ENCODE measurements at places on chromosomes 4 and X. TPM values are rescaled to one million over a fixed set of nuclear protein-coding genes. Genes with fewer than 3 reads are reported as not detected.
A peak's percentile ranks its signal among the peaks of the same experiment; 100 is the strongest.

DNA sequence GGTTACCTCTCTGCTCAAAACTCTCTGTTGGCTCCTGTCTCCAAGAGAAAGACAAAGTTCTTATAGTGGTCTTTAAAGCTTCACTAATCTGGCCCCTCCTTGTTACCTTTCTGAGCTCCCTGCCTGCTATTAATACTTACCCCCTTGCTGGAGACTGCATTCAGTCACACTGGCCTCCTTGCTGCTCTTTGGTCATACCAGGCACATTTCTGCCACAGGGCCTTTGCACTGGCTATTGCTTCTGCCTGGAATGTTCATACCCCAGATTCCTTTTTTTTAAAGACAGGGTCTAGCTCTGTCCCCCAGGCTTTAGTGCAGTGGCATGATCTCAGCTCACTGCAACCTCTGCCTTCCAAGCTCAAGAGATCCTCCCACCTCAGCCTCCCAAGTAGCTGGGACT is 15.9 kb upstream of the RAB9A start:
- no peak for DNase-seq

DNA sequence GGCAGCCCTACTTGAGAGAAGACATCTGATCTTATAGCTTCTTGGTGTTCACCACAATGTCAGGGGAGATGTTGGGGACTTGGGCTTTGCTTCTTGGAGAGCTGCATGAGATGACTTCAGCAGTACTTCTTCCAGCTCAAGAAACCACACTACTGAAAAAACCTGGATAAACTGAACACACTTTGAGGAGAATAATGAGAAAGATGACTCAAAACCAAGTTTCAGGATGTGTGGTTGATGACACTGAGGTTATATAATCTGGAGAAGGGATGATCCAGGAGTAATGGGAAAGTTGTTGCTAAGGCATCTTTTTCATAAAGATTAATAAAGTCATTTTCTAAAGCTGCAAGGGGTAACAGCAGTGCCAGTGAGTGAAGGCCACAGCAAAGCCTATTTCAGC is 58.4 kb upstream of the PNPLA4 start:
- DNase-seq = no peak

- DNase-seq = no peak
Measured at GRCh38 chr4:5783486-5783885, 72.5 kb downstream of the EVC start.

DNA sequence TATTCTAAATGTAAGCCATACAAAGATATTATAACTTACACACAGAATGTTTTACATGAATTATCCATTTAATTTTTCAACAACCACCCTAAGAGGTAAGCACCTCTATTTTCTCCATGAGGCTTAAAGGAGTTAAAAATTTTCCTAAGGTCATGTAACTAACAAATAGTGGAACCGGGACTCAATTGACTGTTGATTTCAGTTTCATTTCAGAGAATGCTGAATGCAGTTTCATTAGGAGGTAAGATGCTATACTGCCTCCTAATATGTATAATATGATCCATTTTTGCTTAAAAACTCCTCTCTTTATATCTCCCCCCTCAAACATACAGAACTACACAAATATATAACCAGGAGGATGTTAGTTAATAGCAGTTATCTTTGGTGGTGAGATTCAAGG is 29.1 kb downstream of the PHKA1 start:
- no peak for DNase-seq

DNA sequence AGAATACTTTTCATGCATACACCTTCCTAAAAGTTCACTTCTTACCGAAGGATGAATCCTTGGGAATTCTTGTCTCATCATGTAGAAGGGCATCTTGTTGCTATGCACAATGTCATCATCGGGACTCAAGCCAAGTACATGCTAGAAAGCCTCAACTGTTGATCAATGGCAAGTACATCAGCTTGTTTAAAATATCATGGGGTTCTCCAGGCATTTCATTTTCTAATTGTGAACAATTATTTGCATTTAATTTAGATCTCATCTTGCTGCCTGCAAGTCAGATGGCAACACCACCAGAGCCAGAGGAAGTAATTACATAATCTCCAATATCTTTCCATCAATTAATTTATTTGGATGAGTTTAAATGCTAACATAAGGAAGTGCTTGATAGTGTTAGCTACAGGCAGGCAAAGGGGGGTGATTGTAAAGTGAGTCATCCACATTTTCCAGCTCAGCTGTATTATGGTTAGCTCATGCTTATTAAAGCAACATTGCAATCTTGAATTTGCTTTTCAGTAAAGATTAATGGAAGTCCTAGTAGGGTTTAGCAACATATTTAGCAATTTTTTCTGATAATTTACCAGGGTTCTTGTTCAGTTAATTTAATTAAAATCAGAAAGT is 356.5 kb downstream of the CBLL2 start:
- peak; percentile 18 for DNase-seq

GRCh38 chr4:47553329-47554125 is 68.5 kb downstream of the ATP10D start:
- no peak for DNase-seq

DNA sequence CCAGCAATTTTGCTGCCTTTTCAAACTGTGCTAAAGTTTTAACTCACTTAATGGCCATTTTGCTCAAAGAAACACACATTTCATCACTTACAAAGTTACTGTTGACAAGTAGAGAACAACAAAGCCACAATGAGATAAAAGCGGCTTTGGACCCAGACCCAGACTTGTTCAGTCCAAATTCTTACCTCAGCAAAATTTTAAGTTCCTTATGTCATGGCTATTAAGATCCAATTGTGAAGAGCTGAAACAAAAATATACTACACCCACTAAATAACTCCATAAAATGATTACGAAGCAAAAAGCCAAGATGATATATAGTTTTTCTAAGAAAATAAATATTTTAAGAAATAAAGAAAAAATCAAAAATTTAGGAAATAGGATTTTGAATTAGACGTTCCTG is 137.0 kb upstream of the INPP4B start:
- no peak for DNase-seq

DNA sequence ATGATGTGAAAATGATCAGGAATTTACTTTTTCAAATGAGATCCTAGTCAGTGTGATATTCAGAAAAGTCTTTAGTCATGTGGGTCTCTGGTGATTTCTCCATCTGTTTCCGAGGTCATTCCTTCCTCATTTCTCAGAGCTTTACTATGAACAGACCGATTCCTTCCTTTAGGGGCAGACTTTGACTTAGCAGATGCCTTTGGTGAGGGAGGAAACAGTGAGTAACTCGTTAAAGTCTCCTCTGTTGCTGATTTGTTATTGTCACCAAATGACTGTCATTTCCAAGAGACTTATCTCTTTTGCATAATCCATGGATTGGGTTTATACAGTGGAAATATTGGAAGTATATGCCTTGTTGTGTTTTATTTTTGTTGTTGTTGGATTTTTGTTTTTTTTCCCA is 76.2 kb upstream of the CD99 start:
- peak; percentile 86 for DNase-seq

GRCh38 chr4:5927747-5928146 is 34.9 kb upstream of the CRMP1 start:
- no peak for DNase-seq

GRCh38 chr4:2947926-2948325 is 15.3 kb downstream of the NOP14 start:
- DNase-seq = no peak

- no peak for DNase-seq
Measured at GRCh38 chr4:176539785-176540175, 220.0 kb downstream of the SPCS3 start.

GRCh38 chr4:37890801-37891259 is at the start of gene TBC1D1:
TSS of gene TBC1D1 (plus strand) at chr4:37891084. CDS start at chr4:37902096, 11,012 bp downstream.
- DNase-seq = no peak

DNA sequence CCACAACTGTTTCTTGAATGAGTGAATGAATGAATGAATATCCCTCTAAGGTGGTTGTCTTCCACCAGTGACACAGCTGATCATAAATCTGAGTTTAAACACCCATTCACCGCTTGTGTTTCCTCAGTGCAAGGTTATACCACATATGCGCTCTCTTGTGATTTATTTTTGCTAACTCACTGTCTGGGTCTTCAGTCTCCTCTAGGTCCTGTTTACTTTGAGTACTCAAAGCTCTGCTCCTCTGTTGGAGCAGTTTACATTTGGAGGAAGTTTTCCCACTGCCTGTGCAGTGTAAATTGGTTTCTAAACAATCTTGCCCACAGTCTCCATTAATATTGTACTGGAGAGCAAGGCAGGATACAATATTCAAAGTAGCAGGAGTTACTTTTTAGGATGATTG is 212.6 kb upstream of the JADE1 start:
- peak; percentile 48 for DNase-seq

DNA sequence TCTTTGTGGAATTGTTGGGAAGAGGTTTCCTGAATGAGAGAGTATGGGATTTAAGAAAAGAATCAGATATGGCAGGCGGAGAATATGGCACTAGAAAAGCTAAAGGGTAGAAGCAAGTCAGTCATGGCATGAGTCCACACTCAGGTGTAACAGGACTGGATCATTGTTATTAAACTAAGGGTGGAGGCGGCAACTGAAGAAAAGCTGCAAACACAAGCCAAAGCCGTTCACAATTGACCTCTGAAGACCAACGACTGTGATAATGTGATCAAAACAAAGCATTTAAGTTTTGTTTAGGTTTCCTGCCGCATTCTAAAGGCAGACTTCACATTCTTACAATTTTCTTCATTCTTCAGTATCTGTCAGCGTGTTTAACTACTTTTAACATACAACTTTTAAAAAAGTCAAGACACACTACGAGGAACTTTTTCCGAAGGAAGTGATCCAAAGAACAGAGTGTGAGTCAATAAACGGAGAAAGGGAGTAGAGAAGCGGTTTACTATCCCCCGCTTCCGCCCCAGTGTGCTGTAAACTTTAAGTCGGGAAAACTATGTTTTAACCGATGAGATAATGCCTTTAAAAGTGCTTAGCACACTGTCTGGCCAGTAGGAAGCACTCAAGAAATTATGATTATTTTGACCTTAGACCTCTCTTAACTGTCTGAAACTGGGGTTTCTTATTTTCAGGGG is 909 bp upstream of the SLAIN2 start:
- peak; percentile 91 for DNase-seq

DNA sequence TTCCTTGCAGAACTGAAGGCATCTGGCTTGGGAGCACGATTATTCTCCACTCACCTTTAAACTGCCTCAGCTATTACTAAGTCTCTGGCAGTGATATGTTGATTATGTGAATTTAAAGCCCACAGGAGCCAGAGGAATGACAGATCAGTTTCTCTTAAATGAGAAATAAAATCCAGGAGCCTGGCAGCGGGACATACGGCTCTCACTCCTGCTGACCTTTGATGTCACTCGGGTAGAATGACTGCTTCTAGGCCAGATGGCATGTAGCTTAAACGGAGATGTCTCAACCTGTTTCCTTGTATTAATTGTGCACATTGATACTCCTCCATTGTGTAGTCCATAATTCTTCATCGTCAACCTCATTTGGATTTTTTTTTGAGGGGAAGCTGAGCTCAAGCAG is 4.0 kb upstream of the CBLL2 start:
- DNase-seq = no peak

DNA sequence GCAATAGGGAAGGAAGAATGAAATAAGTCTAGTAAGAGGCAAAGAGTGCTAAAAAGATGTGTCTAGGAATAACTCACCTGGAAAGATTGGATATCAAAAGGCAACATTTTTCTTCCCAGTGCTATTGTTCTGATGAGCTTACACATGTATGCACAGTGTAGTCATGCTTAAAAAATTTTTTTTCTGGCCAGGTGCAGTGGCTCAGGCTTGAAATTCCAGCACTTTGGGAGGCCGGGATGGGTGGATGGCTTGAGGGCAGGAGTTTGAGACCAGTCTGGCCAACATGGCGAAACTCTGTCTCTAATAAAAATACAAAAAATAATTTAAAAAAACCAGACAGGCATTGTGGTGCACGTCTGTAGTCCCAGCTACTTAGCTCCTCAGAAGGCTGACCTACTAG is 795.8 kb upstream of the IGFBP7 start:
- DNase-seq = no peak

DNA sequence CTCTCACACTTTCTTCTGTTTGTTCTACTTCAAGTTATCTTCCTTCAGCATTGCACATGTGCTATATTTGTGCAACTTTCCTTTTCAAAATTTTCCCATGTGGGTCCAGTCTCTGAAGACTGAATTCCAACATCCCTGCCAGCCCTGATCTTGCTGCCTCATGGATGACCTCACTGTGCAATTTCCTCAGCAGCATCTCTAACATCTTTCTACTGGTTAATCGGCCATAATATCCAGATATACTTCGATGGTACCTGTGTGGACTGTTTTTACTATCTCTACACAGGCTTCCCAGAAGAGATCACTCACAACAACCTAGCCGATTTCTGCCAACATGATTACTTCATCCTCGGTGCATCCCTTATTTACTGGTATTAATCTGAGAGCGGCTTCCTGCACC is 41.5 kb downstream of the GPM6A start:
- peak; percentile 1 for DNase-seq

DNA sequence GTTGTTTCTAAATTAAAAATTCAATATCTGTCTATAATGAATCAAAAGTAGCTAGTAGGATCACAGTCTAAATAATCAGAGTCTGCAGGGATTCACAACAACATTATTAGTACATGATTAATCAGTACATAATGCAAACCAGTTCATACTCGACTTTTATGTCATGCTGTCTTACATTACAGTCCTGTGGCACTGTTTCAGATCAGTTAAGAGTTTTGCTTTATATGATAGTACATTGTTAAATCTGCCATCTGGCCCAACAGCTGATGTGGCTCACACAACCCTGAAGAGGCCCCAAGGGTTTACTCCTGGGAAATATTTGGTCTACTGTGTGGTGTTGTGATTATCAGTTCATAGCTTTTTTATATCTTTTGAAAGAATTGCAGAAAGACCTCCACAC is 247.1 kb upstream of the ETNPPL start:
- DNase-seq = peak; percentile 97

GRCh38 chr4:163622379-163623035 is 128.0 kb downstream of the TMA16 start:
- no peak for DNase-seq

DNA sequence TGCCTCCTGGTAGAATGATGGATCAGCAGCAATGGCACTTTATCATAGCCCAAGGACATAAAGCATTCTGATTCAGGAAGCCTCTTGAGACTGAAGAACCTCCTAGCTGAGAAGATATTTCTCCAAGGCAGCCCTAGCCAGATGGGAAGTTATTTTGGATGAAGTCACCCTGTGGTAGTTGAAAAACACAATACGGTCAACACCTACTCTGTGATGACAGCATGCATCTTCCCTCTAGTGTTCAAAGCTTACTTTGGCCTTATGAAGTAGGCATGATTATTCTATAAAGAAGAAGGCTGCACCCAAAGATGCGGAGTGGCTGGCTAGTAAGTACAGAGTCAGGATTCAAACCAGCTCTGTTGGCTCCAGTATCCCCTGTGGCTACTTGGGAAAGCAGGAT is 47.9 kb downstream of the TLR10 start:
- no peak for DNase-seq

NHSL2 gene
- 9.7 TPM for total RNA-seq

SPANXN1 gene
- total RNA-seq = not detected

TAF7L gene
- 0.32 TPM for total RNA-seq

RGN gene
- total RNA-seq = 3.5 TPM

MFAP3L gene
- total RNA-seq = 0.86 TPM

ZBTB49 gene
- 6.4 TPM for total RNA-seq

BEX5 gene
- not detected for total RNA-seq

TCEAL2 gene
- total RNA-seq = not detected

GABRE gene
- total RNA-seq = 24.2 TPM

All from fibroblast of villous mesenchyme (primary cell).